Nucleus accumbens (tissue), 56 donors: ENCODE measurements at places on chromosomes 6 and 20.

GRCh38 chr6:118758946-118759345 is 107.6 kb upstream of the CEP85L start:
- no peak for DNase-seq

DNA sequence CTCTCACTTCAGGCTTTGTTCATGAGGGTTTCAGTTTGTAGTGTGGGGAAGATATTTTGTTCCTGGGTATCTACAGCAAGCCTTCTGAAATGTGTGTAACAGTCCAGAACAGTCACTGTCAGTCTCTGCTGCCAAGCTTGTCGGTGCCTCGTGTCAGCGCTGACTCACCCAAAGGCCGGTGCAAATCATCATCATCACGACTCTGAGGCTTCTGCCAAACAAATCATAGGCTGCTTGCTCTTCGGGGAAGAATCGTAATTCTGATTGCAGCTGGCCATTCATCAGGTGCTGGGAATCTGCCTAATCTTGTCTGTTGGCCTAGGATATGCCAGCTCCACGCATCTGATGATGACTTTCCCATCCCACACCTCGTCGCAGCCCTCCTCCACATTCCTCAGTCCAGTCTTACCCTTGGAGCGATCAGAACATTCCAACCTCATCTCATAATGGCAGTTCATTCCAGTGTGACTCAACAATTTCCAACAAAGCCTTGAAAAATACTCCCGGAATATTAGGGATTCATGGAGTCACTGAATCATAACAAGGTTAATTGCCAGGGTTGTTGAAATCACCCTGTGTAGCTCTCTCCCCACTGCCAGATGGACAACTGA is 40.9 kb downstream of the ALDH8A1 start:
- DNase-seq: peak; percentile 88

GRCh38 chr6:36033935-36034334 is 6.3 kb downstream of the MAPK14 start:
- no peak for DNase-seq

DNA sequence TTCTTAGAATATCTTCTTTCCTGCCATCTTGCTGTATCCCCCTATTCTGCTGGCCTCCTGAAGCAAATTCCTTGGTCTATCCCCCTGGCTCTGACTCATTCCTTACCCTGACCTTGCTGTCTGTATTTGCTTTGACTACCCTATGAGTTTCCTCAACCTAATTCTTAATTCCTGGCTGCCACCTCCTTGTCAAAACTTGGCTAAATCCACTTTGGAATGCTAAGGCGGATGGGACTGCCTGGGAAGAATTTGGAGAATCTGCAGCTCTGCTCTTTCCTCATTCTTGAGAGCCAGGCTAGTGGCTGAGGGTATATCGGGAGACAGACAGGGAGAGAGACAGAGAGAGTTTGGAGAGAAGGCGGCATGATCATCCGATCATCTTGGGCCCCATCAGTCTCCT is 24.4 kb downstream of the CAP2 start:
- DNase-seq: no peak

DNA sequence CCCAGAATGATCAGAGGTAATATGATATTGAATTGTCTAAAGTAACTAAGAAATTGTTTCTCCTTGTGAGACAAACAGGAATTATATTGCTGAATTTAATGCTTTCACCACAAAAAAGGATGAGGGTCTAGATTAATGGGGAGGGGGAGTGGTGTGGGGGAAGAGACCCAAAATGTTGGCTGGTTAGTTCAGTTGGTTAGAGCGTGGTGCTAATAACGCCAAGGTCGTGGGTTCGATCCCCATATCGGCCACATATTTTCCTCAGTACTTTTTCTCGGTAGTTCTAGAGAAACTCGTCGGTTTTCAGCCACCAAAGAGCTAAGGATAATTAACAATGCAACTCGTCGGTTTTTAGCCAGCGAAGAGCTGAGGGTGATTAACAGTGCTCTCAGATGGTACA is 26.3 kb downstream of the PRSS16 start:
- DNase-seq: no peak

DNA sequence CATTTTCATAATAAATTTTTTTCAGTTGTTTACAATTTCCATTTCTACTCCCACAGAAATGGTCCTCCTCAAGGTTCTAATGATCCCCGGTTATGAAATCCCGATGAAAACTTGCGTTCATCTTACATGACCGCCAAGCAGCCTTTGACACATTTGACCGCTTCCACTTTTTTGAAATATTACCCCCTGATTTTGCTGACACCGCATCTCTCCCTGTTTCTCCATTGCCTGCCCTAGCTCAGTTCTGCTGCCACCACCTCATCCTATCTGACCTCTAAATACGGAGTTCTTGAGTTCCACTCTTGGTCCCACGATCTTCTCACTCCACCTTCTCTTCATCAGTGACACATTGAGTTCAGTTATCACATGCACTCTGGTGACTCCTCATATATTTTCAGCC is 74.1 kb downstream of the SLC35B3 start:
- no peak for DNase-seq

GRCh38 chr6:127460465-127460864 is 1.3 kb upstream of the KIAA0408 start:
- no peak for DNase-seq

DNA sequence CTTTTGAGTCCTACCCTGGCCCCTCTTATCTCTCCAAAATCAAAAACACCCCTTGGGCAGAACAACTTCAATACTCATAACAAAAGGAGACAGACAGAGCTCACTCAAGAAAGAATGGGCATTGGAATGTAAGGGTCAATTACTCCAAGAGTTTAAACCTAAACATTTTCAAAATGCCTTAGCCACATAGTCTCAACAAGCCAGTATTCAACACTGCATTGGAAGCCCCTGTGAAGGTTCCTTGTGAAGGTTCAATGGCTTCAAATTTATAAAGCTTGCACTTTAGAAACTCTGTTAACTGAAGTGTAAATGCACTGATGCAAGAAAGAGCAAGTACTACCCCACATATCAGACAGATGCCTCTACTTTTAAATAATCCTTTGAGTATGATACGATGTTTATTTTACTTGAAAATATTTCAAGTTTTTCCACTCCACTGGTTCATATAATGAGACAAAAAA is 139.1 kb upstream of the LAMP5 start:
- no peak for DNase-seq

- no peak for DNase-seq
Observed at GRCh38 chr6:106910999-106911949, 63.3 kb downstream of the CD24 start.

DNA sequence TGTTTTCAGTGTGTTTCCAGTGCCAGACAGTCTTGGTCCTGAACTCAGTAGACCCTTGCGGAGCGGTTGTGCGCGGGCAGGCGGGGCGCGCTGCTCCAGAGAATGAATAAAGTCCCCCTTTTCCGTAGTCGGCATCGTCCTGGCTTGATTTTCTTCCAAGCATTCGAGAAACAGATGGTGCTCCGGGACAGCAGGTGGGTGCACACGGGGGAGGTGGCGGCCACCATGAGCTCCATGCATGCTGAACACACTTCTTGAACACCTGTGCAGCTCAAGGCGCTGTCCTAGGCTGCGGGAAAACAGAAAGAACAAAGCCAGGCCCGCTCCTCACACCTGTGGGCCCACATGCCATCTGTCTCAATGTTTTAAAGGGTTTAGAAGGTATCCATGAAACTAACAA is 125.2 kb downstream of the TAF4 start:
- DNase-seq: no peak

- DNase-seq: no peak
Observed at GRCh38 chr20:37415118-37416085, 69.5 kb downstream of the SRC start.

DNA sequence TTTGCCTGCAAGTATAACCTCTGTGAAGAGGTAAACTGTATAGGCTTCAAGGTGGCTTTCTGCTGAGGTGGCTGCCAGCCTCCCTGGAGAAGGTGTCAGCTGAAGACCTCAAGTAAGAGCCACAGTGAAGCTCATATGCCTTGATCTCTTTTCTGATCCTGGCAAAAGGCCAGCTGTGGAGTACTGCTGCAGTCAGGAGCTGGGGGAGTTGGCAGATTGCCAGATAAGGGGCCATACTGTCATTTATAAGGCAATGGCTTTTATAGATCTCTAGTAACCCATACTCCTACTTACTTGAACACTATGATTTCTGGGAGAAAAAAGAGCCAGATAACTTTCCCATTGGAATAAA is 8.8 kb upstream of the CEP85L start:
- DNase-seq: no peak

GRCh38 chr20:31675828-31676608 is 38.3 kb downstream of the COX4I2 start:
- peak; percentile 7 for DNase-seq

DNA sequence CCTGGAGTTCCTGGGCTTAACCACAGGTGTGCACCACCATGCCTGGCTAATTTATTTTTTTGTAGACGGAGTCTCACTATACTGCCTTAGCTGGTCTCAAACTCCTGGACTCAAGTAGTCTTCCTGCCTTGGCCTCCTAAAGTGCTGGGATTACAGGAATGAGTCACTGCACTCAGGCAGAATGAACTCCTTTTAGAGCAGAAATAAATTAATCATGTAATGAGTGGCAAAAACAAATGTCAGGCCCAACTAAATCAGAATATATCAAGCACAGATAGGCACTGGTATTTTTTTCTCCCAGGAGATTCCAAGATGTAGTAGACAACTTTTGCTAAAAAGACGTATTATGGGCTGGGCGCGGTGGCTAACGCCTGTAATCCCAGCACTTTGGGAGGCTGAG is 2.6 kb downstream of the RPS10 start:
- no peak for DNase-seq

GRCh38 chr6:116557893-116558292 is 4.3 kb downstream of the CALHM4 start:
- no peak for DNase-seq

GRCh38 chr6:106309766-106310373 is 15.7 kb downstream of the ATG5 start:
- no peak for DNase-seq

DNA sequence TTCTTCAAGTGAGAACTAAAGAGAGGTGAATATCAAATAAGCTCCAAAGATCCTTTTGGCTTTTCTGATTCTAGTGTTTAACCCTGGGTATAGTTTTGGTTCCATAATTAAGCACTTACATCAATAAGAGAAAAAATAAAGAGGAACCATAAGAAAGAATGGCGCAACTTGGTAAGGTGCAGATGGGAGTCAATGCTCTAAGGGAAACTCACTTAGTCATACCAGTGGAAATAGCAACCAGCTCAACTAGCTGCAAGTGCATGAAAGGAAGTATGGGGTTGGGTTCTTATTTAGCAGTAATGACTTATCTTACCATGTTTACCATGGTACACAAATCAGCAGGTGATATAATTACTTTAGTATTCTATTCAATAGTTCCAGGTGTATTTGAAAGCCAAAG is 296.5 kb upstream of the RUNX2 start:
- no peak for DNase-seq

GRCh38 chr20:58145506-58146080 is 82.9 kb downstream of the ANKRD60 start:
- DNase-seq: no peak

- no peak for DNase-seq
Observed at GRCh38 chr6:31528821-31529328, at the start of gene MCCD1. Gene MCCD1 (plus strand): TSS chr6:31528962. CDS start chr6:31529015, 53 bp downstream.

DNA sequence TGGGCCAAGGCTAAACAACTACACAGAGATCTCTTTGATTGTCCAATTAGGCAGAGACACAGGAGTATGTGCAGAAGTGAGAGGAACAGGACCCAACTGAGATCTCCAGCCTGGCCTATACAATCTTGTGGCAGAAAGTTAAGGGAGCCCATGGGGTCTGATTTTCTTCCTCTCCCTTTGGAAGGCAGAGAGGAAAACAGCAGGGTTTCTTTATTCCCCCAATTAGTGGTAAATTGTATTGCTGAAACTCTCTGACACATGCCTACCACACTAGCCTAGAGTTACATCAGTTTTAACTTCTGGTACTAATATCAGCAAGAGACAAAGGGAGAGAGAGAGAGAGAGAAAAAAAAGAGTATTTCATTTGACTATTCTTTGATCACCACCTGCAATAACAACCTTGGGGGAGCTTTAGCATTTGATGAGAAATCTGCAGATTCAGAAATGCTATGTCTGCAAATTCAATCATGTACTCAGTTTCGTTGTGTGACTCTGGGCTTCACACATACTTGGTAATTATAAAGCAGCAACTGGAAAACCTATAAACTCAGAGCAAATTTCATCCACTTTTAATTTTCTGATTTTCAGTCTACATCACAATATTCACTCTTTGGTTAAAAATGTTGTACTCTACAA is 260.3 kb upstream of the SPTLC3 start:
- no peak for DNase-seq

DNA sequence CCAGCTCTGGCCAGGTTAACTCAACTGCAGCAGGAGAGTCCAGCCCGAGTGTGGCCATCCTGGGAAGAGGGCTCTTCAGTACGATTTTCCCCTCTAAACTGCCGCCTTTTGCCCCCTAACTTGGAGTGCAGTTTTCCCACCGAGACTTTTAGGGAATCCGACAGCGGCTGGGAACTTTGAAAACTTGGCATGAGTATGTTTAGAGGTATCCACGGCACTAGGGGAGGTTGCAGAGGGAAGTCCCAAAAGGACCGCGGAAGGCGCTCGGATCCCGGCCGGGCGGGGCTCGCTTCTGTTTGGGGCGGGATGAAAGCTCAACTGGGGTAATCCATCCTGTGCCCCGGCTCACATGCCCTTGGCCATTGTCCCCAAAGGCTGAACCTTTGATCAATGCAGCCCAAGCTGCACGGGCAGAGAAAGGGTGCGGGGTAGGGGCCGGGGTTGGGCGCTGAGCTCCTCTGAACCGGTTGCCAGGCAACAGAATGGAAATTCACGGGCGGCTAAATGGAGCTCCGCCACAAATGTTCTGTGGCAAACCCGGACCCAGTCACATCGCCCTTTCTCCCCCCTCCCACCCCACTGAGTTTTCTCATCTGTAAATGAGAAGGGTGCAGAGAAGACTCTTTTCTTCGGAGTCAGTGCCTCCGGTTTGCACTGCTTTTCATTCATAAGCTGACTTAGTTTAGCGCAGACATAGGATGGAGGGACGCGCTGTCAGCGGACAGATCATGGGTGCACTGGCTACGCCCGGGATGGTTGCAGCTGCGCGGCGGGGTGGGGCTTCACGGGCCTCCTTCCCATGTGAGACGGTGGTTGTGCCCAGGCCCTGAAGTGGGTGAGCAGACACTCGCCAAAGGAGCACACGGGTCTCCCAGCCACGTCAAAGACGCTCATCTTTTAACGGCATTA is 2.3 kb downstream of the BMP6 start:
- no peak for DNase-seq
